ENCODE measurements at places on chromosomes 2 and 18. TPM values are rescaled to one million over a fixed set of nuclear protein-coding genes. Genes with fewer than 3 reads are reported as not detected.

The ABCB11 gene
- total RNA-seq: 41.8 TPM

DNA sequence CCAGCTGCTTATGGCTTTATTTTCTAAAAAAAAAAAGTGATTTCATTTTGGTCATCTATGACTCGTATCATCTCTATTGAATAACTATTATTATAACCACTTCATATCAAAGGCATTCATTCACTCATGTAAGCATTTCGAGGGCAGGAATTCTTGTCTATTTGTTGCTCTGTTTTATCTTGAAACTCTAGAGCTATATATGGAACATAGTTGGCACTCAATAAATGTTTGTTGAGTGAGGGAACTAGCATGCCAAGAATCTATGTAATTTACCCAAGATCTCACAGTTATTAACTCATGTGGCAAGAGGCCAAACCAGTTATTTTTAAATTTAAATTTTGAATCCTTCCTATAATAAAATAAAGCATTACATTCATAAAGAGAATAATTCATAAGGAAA is 470.1 kb downstream of the TMX3 start:
- DNase-seq: no peak
- H3K4me3 ChIP-seq: no peak overlapping the region
- no peak overlapping the region for H3K27ac ChIP-seq
- no peaks in the 10 kb centered on the region for H3K27me3 ChIP-seq
- no peaks in the 10 kb centered on the region for H3K4me1 ChIP-seq
- H3K36me3 ChIP-seq: no peaks in the 10 kb centered on the region

The RUFY4 gene
- not detected for total RNA-seq

The ESPNL gene
- 0.32 TPM for total RNA-seq

The TMEM247 gene
- total RNA-seq: not detected

The SCYGR4 gene
- not detected for total RNA-seq

DNA sequence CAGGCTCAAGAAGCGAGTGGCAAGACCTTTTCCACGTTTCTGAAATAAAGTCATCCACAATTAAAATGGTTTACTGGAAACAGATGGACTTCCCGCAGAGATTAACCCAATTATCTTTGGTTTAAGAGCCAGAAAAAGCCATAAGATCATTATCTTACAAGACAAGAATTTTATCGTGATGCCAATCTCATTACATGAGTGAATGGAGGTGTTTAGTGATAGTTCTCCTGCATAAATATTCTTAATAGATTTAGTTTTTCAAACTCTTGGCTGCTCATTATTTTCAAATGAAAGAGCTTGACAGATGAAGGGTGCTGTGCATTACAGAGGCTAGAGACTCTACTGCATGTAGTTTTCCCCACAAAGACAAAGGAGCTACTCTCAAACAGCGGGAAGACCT is 1028.4 kb upstream of the PIK3C3 start:
- no peak for DNase-seq
- H3K4me3 ChIP-seq: no peak overlapping the region
- no peak overlapping the region for H3K27ac ChIP-seq

- H3K4me3 ChIP-seq: no peak overlapping the region
- H3K27me3 ChIP-seq: no peaks in the 10 kb centered on the region
- H3K27ac ChIP-seq: no peak overlapping the region
- H3K4me1 ChIP-seq: no peaks in the 10 kb centered on the region
Measured at GRCh38 chr2:120204022-120204405, 19.2 kb downstream of the TMEM185B start.

The MRPS9 gene
- total RNA-seq: 27.8 TPM

The TRIM54 gene
- 1.2 TPM for total RNA-seq

The WDR7 gene
- total RNA-seq: 37.5 TPM

DNA sequence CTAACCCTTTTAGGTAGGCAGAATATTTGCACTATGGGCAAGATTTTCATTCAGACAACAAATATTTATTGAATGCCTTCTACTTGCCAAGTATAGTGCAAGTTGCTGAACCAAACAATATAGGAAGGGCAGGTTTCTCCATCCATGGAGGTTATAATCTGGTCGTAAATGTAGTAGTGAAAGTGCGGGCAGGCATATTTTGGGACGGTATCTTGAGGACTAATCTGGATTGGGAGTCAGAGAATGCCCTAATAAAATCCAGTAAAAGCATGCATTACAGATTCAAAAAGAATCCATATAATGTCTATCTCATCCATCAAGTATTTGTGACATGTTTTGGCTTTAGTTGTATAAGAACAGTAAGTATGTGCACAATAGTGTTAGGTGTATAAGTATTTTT is 1.7 kb upstream of the NDUFV2 start:
- DNase-seq: no peak
- H3K27me3 ChIP-seq: no peaks in the 10 kb centered on the region
- no peaks in the 10 kb centered on the region for H3K36me3 ChIP-seq
- peaks cover 12% of the 10 kb centered on the region for H3K4me1 ChIP-seq

DNA sequence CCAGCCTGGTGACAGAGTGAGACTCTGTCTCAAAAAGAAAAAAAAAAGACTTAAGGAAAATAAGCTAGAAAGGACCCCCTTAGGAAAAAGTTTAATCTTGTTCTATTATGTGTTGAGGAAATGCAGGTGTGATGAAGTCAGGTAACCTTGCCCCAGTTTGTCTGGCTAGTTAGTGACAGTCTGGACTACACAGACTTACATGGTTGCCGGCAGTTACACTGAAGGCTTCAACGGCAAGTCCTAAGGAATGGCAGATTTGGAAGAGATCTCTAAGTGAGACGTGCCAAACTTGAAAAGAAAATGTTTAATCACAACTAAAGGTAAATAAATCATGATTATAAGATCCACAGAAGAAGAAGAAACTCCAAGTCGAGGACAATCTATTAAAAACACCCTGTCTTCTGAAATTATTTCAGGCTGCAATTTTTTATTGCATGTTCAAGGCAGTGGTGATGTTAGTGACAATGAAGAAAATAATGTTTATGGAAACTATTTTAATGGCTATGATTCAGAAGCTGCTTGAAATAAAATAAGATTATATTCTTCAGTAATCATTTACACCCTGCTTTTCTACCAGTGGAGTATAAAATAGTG is 84.2 kb downstream of the TTC27 start:
- H3K27me3 ChIP-seq: no peaks in the 10 kb centered on the region
- no peak overlapping the region for H3K4me3 ChIP-seq
- peaks cover 3% of the 10 kb centered on the region for H3K4me1 ChIP-seq
- H3K27ac ChIP-seq: no peak overlapping the region
- peaks cover 3% of the 10 kb centered on the region for H3K36me3 ChIP-seq

The GRP gene
- total RNA-seq: not detected
